Articular chondrocyte of knee joint (primary cell): ENCODE measurements at places on chromosomes 2 and 18. TPM values are rescaled to one million over a fixed set of nuclear protein-coding genes. Genes with fewer than 3 reads are reported as not detected.

WDR7 gene
- total RNA-seq, result 23.0 and 23.6 TPM in 2 replicates

DSG1 gene
- total RNA-seq, result not detected in 2 replicates

ZNF532 gene
- 67.9 and 69.4 TPM in 2 replicates for total RNA-seq

PLB1 gene
- 3.0 and 4.1 TPM in 2 replicates for total RNA-seq

FNDC4 gene
- 24.2 and 25.1 TPM in 2 replicates for total RNA-seq

LRATD1 gene
- under 0.01 and 0.76 TPM in 2 replicates for total RNA-seq

IL18RAP gene
- not detected in 2 replicates for total RNA-seq

CAPN14 gene
- 0.11 and 0.13 TPM in 2 replicates for total RNA-seq

TEX44 gene
- total RNA-seq, result not detected in 2 replicates

RESP18 gene
- total RNA-seq, result not detected in 2 replicates
